Endothelial cell (in vitro differentiated cells): ENCODE measurements at places on chromosomes 1 and 21.

DNA sequence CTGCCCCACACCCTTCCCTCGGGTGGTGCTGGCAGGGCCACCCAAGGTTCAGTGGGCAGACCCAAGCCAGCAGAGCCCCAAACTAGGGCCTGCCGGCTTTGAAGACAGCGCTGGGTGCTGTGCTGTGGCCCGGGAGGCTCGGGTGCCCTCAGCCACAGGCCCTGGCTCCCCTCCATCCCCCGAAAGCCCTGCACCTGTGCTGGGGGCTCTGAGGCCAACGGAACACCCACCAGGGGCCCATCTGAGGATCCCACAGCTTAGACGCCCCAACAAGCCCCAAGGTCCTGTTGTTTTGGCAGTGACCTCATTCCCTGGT, 8.6 kb downstream of the ITGB2 start:
- no peak for DNase-seq

- DNase-seq: no peak
These were observed 96.6 kb upstream of the RUNX1 start for GRCh38 chr21:35145626-35146233.

DNA sequence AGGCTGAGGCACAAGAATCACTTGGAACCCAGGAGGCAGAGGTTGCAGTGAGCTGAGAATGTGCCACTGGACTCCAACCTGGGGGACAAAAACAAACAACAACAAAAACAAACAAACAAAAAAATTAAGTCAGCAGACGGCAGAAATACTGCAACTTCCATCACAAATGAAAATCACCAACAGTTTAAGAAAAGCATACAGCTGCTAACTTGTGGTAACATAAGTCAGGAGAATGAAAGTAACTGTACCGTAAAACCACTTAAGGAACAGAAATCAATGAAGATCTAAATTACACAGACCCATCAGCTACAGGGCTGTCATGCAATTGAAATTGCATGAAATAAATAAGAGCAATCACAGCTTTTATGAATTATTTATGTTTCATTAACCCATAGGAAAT, 25.0 kb downstream of the MCOLN2 start:
- DNase-seq: no peak

DNA sequence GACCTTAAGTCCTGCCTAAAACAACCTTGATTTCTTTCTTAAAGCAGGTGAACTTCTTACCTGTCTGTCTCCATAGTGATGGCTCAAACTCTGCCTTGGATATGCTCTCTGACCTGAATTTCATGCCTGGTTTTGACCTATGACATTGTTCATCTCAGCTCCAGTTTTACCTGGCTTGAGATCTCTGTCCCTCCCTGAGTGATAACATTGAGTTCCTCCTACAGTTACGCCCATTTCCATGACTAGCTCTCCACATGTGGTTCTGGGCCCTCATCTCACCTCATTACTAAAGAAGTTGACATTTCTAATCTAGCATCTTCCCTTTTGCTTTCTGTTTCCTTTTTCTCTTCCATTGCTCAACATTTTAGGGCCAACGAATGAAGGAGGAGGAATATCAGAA, 233.1 kb downstream of the HHIPL2 start:
- no peak for DNase-seq

- no peak for DNase-seq
These were observed 377.3 kb downstream of the SETD4 start for GRCh38 chr21:35682904-35683549.

- DNase-seq: no peak
These were observed 3.1 kb downstream of the TRAF5 start for GRCh38 chr1:211329764-211330201.

GRCh38 chr1:79052829-79053449, 46.4 kb upstream of the ADGRL4 start:
- DNase-seq: no peak

GRCh38 chr1:67843746-67844145, 10.5 kb upstream of the GNG12 start:
- no peak for DNase-seq

DNA sequence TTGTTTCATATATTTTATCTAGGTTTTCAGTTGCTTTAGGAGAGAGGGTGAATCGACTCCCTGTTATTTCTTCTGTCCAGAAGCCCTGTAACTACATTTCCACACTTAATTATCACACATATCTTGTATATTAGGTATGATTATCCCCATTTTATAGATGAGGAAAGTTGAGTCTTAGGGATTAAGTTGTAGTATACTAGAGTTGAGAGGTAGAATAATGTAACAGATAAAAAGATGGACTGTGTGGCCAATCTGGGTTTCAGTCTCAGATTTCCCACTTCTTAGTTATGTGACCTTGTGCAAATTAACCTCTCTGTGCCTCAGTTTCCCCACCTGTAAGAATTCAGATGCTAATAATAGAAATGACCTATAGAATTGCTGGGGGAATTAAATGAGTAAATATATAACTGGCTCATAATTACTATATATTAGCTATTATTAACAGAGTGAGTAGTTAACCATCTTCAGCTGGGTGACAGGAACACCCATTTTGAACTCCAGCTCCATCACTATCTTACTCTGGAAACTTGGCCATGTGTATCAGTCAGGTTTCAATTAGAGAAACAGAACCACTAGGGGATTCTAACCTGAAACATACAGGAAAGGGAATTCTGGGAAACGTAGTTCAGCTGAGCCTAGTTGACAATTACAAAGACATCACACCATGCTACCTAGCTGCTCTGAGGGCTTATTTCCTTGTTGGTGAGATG, 20.4 kb upstream of the FOXO6 start:
- DNase-seq: no peak

GRCh38 chr1:154988058-154988954, 5.1 kb upstream of the LENEP start:
- no peak for DNase-seq

GRCh38 chr1:58515794-58516401, 30.6 kb downstream of the OMA1 start:
- peak; percentile 22 for DNase-seq

DNA sequence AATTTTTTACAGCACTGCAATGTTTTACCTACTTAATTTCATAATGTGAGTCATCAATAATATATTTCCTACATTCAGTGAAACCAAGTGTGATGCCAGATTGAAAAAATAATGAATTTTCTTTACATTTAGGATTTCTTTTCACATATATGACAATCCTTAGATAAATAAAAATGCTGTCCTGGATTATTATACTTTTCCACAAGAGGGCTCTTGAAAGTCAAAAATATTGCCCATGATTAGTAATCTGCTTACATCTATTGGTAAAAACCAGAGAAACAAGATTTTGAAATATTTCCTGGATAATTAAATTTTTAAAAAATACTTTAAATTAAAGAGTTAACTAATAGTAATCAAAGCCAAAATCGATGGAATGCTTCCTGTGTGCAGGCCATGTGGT, 86.8 kb upstream of the PLPPR4 start:
- DNase-seq: no peak

DNA sequence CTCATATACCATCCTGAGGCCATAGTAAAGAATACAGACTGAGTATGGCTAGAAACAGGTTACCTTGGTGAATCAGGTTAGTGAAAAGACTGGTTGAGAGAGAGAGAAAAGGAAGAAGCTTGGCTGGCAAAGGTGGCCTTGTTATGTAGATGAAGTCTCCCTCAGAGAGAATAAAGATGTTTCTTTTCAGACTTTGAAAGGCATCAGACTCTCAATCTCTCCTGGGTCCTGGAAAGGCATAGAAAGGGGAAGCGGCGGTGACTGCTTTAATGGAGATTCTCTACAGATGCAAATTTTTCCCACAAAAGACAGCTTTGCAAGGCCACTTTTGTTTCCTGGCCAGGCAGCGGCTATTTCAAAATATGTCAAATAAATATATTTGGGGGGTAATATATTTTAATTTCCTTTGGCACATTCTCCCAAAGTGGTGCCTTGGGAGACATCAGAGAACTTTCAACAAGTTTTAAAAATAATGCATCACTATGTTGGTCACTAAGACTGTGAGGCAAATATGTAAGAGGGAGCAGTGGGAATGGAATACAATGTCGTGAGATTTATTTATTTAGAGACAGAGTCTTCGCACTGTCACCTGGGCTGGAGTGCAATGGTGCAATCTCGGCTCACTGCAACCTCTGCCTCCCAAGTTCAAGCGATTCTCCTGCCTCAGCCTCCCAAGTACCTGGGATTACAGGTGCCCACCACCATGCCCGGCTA, 46.1 kb downstream of the NPHS2 start:
- no peak for DNase-seq

- no peak for DNase-seq
These were observed 312.9 kb downstream of the NFIA start for GRCh38 chr1:61395146-61395800.

GRCh38 chr1:221458447-221459156, 283.3 kb downstream of the DUSP10 start:
- no peak for DNase-seq

DNA sequence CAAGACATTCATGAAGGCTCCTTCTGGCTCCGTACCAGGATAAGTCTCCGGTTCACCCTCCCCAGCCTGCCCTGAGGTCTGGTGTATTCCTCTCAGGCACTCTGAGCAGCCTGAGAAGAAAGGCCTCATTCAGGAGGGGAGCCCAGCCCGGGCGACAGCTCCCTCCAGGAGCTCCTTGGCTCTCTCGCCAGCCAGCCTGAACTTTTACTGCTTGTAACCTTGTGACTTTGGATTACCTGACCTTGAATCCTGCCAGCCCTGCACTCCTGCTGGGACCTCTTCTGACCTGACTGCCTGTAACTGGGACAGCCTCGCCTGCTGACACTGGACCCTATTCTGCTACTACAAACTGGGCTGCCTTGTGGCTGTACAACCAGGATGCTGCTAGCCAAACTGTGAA, 65.8 kb downstream of the CD34 start:
- no peak for DNase-seq

DNA sequence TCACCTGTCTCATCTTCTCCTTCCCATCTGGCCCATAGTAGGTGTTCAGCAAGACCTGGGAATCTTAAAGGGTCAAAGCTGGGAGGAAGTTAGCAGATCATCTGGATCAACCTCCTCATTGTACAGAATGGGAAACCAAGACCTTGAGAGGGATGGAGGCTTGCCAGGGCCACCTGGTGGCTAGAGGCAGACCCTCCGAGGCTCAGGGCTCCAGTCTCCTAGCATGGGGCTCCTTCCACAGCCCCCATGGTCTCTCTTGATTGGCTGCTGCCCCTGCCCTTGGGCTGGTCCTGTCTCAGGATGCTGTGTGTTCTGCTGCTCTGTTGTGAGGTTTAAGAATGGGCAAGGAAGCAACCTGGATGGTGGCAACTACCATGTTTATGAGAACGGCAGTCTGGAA, 68.7 kb upstream of the CNTN2 start:
- no peak for DNase-seq

- no peak for DNase-seq
These were observed 33.5 kb upstream of the WASF2 start for GRCh38 chr1:27523337-27524020.

- DNase-seq: no peak
These were observed 1646.3 kb downstream of the AMY1C start for GRCh38 chr1:105396001-105396400.
